HT-29 (cell line): ENCODE measurements at places on chromosomes 2 and 18. TPM values are rescaled to one million over a fixed set of nuclear protein-coding genes. Genes with fewer than 3 reads are reported as not detected.

DNA sequence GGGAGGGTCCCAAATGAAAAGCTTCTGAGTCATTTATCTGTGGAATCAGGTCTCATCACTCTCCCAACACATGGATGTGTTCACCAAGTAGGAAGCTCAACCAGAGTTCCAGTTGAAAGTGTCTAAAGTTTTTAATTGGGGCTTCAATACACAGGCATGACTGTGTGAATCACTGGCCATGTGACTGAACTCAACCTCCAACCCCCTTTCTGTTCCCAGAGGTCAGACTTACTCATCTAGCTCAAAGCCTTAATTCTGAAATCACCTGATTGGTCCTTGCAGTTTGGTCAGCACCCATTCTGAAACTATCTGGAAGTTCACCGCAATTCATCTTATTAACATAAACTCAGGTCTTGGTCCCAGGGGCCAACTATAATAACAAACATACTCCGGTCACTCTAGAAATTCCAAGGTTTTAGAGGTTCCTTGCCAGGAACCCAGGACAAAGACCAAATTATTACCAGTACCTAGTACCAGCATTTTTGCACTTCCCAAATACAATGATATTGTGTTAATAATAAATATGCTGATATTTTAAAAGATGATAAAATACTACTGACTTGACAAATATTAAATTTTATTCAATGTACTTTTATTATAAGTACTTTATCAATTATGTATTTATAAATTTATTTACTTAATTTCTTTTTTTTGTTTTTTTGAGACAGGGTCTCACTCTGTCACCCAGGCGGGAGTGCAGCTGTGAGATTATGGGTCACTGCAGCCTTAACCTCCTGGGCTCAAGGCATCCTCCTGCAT lies 10.7 kb upstream of the RBM45 start:
- no peak for DNase-seq

DNA sequence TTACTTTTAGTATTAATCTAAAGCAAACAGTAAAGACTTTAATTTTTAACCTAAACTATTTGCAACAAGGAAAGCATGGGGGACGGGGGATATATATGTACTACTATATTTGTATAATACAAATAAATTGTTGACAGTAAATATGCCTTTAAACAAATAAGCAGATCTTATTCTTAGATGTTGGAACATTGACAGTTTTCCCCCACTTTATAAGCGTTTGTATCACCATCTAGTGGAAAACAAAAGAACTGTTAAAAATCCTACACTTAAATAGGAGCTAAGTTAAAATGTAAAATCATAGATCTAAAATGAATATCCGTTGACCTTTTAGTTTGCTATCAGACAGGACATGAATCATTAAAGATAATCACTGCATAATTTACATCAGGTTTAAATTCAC lies 50.0 kb downstream of the RBBP8 start:
- peak; percentile 41 for DNase-seq

- DNase-seq, result peak; percentile 84
These were observed 20.4 kb downstream of the IFIH1 start for GRCh38 chr2:162297925-162298552.

REV1 gene
- 18.1 and 22.4 TPM in 2 replicates for total RNA-seq

- DNase-seq, result no peak
These were observed 342.6 kb upstream of the KLHL29 start for GRCh38 chr2:23042216-23042906.

GRCh38 chr2:9737053-9737875 lies 106.0 kb upstream of the TAF1B start:
- DNase-seq, result no peak

TRAPPC12 gene
- 77.7 and 86.8 TPM in 2 replicates for total RNA-seq

DNA sequence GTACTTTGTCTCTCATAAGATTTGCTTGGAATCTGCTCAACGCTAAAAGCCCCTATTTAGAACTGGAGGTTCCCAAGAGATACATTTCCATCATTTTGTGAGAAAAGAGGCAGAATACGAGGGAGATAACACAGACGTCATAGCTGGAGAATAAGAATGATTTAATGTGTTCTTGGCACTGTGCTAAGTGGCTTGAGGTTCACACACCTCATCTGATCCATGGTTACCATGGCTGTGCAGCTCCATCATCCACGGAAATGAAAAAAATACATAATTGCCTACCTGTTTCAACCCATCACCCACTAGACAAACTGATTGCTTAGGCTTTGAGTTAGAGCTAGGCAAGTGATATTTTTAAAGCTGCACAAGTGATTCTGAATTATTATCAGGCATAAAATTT lies 227.6 kb downstream of the SLC8A1 start:
- no peak for DNase-seq

DNA sequence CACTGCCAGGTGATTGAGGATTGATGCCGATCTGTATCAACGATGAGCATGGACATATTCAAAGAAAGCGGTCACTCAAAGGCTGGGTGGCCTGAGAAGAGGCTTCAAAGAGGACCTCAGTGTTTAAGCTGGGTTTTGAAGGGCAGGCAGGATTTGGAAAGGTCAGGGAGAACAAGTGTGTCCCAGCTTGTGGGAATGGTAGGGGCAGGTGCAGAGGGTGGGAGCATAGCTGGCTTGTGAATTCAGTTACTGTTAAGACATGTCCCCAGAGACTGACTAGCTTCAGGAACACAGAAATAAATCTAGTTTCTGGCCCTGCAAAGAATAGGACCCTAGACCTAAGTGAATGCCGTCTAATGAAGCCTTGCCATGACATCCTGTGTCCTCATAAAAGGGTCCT lies 363.4 kb downstream of the CLIP4 start:
- no peak for DNase-seq

DNA sequence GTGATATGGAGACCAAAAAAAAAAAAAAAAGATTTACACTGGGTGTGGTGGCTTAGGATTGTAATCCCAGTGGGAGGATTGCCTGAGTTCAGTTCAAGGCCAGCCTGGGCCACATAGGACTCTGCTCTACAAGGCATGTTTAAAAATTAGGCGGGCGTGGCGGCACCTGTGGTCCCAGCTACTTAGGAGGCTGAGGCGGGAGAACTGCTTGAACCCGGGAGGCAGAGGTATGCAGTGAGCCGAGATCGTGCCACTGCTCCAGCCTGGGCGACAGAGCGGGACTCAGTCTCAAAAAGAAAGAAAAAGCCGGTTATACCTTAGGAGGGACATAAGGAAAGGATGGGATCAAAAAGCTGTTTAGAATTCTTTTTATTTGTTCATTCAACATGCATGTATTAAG lies 707 bp upstream of the SPDYA start:
- no peak for DNase-seq

DNA sequence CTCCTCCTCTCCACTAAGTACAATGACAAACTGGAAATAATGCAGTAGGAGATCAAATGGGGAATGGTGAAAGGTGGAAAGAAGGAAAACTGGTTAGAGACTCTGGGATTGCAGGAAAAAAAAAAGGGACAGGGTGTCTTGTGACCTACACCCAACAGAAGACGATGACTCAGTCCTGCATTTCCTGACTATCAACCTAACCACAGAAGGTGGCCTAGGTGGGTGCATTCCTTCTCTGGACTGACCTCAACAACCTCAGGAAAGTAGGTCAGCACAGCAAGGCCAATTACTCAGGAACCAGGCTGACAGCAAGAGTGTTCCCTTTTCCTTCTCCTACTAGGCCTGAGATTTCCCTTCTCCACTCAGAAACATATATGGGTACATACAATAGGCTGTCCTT lies 1386.4 kb upstream of the ZEB2 start:
- DNase-seq, result peak; percentile 78

DNA sequence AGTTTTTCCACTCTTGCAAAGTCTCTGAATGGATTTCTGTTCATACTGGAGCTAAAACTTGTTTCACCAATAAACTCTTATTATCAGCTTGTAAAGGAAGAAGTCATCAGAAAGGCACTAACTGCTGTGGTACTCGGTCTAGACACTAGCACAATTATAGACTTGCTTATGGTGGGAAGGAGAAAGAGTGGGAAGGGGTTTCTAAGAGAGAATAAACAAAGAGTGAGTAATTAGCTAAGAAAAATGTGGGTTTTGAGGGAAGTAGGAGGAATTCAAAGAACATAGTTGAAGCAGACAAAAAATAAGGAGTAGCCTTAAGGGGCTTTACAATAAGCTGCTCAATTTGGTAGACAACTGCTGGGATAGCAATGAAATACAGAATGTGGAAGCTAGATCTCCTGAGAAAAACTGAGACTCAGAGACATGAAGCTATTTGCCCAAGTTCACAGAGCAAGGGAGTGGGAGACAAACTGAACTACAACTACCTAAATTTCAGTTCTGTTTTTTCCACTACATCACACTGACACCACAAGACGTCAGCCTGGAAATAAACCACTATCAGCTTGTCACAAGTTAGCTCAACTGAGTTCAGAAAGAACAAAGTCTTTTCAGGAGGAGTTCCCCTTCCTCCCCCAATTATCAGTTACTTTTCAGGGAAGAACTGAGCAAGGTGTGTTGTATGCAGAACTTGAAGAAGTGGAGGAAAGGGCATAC lies 59.7 kb downstream of the MAP4K3 start:
- DNase-seq, result no peak

ELOA2 gene
- total RNA-seq, result not detected in 2 replicates

OSR1 gene
- 8.0 and 8.9 TPM in 2 replicates for total RNA-seq

GRCh38 chr2:152962446-152962845 lies 244.0 kb downstream of the ARL6IP6 start:
- peak; percentile 14 for DNase-seq

ATOH8 gene
- 1.0 and 2.3 TPM in 2 replicates for total RNA-seq

TMEM163 gene
- not detected in 2 replicates for total RNA-seq

GRCh38 chr18:50287028-50287440 lies 458 bp downstream of the CXXC1 start:
- DNase-seq, result no peak

- no peak for DNase-seq
These were observed 99.5 kb downstream of the SLC4A3 start for GRCh38 chr2:219726916-219727315.

- DNase-seq, result no peak
These were observed 75.2 kb downstream of the LBH start for GRCh38 chr2:30306522-30306921.
